NCI-H526 (cell line): ENCODE measurements at places on chromosomes 2 and 18.

DNA sequence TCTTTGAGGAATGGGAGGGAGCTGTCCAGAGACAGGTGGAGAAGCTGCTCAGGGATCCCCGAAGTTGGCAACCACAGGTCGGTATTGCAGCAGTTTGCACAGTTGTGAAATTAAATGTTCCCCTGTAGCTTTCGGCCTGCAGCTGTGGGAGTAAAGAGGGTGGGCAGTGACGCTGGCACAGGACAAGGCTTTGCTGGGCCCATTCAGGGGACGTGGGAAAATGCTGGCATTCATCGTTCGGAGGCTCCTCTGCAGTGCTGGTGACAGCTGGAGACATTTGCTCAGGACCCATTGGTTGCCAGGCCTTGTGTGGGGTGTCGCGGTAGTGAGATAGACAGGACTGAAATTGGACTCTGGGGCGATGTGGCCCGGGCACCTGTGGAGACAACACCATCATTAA is 173.7 kb downstream of the MYCN start:
- DNase-seq = no peak

DNA sequence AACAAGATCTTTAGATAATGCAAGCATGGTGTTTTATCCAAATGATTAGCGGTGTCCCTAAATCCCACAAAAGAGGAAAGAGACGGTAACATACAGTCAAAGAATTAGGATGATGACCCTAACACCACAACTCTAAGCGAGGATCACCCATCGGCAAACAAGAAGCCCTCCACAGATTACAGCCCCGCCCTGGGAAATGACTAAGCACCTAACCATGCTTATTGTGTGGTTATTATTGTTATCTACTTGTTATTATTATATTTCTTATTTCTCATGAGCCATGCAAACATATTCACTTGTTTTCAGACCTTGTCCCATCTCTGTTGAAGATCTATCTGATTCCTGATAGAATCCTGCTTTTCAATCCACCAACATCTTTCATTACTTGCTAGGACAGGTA is 651.3 kb downstream of the NYAP2 start:
- no peak for DNase-seq

DNA sequence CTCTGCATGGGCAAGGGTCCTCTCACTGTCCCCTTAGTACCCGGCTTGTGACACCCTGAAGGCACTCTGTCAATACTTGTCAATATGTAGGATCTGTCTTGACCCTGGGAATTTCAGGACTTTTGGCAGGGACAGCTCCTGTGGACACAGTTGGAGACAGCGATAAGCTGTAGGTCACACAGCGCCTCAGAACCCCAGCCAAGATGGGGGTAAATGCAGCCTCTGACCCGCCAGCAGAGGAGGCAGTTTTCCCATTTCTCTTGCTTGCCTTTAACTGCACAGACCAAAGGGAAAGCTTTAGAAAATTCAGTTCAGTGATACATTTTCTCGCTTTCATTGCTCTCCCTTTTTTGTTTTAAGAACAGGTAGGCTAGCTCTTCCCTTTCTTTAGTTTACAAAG is 54.8 kb upstream of the KLHL29 start:
- DNase-seq = no peak

DNA sequence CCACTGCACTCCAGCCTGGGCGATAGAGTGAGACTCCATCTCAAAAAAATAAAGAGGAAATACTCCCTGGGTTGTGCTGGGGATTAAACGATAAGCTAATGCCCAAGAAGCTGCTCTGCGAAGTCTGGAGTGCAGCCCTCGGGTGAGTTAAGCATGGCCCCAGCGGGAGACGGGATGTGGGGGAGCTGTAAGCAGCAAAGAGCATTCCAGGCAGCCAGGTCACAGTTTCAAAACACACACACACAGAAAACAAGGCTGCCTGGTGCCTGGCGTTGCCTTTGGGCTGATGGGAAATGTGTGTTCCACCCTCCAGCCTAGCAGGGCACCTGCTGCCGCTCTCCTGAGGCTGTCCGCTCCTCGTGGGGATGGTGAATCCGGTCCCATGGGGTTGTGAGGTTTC is 24.1 kb downstream of the ODC1 start:
- DNase-seq = no peak

GRCh38 chr2:226802573-226802972 is 3.0 kb upstream of the IRS1 start:
- peak; percentile 59 for DNase-seq

DNA sequence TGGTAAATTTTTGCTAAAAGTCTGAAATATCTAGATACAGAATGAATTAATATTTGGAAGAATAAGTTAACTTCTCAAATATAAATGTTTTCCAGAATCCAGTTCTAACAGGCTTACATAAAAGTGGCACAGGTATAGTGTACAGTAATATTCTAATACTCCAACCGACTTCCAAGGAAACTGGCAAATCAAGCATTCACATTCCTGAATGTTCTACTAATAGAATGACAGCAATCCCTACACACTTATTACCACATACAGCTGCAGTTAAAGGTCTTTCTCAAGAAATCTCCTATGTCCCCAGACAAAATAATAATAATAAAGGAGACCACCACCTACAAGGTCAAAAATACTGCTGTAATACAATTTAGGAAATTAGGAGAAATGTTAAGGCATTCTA is 31.9 kb downstream of the TMEM131 start:
- no peak for DNase-seq

- DNase-seq = peak; percentile 63
Measured at GRCh38 chr18:63119647-63120046, 199.9 kb downstream of the BCL2 start.

GRCh38 chr2:235219048-235219447 is 267.2 kb downstream of the SH3BP4 start:
- DNase-seq = no peak

DNA sequence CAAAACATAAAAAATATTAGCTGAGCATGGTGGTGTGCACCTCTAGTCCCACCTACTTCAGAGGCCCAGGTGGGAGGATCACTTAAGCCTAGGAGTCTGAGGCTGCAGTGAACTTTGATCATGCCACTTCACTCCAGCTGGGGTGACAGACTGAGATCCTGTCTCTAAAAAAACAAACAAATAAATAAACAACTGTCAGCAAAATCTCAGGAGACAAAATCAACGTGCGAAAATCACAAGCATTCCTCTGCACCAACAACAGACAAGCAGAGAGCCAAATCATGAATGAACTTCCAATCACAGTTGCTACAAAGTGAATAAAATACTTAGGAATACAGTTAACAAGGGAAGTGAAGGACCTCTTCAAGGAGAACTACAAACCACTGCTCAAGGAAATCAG is 58.8 kb downstream of the TBR1 start:
- no peak for DNase-seq

DNA sequence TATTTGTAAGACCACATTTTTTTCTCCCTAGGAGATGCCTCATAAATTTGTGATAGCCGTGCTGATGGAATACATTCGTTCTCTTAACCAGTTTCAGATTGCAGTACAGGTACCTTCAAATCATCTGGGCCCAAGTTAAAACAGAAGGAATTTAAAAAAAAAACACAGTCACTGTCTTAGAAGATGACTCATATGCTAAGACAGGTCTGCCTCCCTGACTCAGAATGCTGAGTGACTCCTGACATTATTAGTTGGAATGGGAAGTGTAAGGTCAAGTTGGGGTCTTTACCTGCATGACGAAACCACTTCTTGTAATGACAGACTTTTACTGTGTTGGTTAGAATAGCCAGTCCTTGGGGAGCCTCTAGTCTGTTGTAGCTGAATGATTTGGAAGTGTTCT is 26.3 kb downstream of the RMC1 start:
- no peak for DNase-seq

- no peak for DNase-seq
Measured at GRCh38 chr2:20384953-20385352, 34.3 kb upstream of the PUM2 start.

GRCh38 chr2:166357068-166357949 is 18.4 kb downstream of the SCN9A start:
- DNase-seq = no peak

GRCh38 chr2:10447300-10447894 is 730 bp downstream of the ODC1 start:
- DNase-seq = peak; percentile 69
